ENCODE measurements at places on chromosomes 7 and 10.
A peak's percentile ranks its signal among the peaks of the same experiment; 100 is the strongest.

DNA sequence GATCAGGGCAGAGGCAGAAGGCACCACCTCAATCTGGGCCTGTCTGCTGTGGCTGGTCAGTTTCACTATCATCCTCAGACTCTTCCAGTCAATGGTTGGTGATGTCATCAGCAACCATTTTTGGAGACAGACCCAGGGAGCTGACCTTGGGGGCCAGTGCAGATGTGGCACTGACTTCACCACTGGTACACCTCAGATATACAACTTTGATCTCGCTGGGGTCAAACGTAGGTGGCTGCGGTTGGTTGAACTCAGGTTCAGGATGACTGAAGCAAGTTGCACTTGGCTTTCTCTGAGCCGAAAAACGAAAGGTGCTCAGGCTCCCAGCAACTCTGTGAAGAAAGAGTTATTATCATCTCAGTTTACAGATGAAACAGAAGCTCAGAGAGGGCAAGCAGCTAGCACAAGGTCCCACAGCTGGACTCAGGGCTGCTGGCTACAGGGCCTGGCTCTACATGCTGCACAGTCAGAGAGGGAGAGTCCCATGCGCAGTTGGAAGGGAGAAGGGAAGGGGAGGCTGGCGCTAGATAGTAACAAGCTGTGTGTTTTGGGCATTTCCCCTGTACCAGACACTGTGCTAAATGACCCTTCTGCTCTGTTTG, 27.2 kb downstream of the ANKRD16 start:
- DNase-seq, result no peak

DNA sequence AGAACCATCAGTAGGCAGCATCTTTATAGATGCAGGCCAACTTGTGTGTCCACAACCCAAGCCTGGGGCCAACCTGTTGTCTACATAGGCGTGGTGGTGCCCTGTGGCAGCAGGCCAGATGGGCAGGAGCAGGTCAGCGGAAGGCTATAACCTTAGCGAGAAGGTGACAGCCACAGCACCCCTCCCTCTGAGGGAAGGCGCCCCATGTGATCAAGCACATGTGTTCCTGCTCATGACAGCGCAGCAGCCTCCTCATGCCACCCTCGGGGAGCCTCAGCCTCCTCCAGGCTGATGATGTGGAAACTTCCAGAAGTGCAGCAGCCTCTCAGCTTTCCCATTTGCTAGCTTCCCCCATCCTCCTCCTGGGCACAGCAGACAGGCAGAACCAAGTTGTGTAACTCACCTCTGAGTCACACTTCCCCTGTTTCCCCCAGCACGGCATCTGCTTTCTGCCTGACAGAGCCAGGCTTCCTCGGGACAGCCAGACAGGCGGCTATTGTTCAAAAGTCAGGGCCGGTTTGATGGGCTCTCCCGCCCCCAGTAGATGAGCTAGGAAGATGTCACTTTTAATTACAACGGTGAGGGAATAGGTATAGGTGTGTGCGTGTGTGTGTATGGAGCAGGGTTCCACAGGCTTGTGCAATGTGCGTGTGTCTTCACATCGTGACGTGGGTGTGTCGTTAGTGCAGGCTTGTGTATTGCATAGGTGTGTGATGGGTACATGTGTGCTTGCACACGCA, 312.0 kb upstream of the ZMIZ1 start:
- DNase-seq, result peak; percentile 98

GRCh38 chr7:18469316-18469715, 26.2 kb upstream of the HDAC9 start:
- DNase-seq, result no peak

- DNase-seq, result no peak
These were observed 247.7 kb upstream of the MGMT start for GRCh38 chr10:129219364-129219763.

DNA sequence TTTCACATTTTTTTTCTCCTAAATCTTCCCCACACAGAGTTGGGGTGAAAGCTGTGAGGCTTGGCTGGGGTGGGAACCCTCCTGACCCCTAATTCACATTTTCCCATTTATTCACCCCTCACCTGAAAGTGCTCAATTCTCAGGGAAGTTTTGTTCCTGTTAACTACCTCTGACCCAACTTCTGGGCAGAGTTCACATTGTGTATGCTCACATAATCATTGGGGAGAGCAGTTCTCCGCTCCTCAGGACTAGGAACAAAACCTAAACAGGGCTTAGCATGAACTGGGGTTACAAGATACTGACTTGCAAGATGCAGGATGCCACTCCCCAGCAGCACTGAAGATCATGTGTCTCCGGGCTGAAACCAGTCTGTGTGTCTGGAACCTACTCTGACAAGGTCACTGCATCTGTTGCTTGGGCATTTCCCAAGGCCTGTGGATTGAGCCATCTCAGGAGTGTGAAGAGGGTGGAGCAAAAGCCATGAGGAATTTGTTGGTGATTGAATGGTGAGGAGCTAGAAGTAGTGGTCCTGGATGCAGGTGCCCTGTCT, 258.1 kb upstream of the IGFBP3 start:
- DNase-seq, result peak; percentile 14

GRCh38 chr10:89837165-89838043, 136.0 kb downstream of the KIF20B start:
- DNase-seq, result peak; percentile 9

DNA sequence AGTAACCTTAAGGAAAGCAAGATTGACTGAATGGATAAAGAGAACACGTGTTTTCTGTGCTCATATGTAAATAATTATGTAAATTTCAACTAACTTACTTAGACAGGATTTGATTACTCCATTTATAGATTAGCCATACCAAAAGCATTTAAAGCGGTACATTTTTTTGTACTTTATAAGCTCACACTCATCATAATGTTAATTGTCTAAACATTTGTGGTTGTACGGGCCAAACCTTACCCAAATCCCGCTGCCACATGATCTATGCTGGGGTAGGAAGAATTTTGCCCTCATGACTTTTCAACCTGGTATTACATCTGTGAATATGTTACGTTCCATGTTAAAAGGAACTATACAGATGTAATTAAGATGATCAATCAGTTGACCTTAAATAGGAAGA, 29.1 kb downstream of the MKX start:
- DNase-seq, result no peak

DNA sequence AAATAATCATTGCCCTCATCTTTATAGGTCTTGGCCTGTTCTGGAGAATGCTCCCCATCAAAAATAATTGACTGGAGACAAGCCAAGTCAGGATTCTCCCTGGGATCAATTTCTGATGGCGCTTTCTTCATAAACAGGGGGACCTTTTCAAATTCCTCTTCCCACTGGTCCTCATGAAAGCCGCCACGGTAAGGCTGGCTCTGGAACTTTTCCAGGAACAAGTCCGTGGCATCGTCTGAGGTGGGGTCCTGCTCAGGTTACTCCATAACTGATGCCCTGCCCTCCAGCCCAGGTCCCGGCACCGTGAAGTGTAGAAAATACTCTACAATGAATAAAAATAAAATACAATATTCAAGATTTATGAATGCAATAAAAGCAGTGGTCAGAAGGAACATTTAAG, 79.4 kb upstream of the IGFBP3 start:
- no peak for DNase-seq

DNA sequence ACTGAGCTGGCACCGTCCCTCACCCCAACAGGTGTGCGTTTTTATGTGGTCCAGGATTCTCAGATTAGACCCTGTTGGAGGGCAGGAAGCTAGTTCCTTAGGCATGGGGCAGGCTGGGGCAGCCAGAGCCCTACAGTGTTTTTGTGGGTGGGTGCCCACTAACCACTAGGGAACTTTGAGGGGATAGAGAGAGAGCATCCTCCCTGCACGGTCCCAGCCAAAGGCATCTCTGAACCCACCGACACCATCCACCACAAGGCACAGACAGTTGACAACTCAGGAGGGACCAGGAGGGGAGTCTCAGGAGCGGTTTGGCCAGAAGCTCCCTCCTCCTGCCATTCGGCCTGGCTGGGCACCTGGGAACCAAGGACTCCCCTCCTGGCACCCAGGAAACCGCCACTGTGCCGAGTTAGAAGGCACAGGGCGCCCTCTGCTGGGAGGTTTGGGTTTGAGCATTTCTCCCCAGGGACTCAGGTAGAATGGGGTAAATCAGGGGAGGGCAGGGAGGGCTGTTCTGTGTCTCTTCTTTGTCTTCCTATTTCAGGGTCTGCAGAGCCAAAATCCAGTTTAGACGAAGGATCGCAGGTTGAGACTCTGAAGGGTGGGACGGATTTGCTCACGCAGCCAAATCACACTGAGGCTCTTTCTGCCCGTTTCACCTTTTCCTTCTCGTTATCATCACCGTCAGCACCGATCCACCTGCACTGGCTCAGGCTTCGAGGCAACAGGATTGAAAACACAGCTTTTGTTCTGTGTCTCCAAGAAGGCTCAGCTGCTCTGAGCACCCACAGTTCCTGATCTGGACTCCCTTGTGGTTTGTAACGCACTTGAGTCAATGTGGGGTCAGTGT, 84.8 kb upstream of the COL13A1 start:
- DNase-seq, result peak; percentile 61

- DNase-seq, result peak; percentile 32
These were observed 29.8 kb upstream of the VCL start for GRCh38 chr10:73968098-73968521.

- DNase-seq, result no peak
These were observed 292.4 kb upstream of the SMIM30 start for GRCh38 chr7:113410796-113411195.

DNA sequence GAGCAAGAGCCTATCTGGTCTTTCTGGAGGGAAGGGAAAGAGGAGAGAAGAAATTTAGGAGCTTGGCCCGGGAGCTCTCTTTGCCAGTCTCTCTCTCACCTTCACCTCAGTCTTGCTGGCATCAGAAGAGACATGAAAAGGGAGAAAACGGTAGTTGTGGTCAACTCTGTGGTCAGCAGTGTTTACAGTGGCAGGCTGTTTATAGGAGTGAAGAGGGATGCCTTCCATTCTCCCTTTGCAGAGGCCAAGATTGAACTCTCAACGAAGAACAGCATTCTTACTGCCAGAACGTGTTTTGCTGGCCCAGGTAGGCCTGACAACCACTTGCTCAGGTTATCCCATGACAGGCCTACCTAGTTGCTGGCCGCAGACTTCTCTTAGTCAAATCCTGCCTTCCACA, 133.3 kb downstream of the CCDC3 start:
- no peak for DNase-seq

DNA sequence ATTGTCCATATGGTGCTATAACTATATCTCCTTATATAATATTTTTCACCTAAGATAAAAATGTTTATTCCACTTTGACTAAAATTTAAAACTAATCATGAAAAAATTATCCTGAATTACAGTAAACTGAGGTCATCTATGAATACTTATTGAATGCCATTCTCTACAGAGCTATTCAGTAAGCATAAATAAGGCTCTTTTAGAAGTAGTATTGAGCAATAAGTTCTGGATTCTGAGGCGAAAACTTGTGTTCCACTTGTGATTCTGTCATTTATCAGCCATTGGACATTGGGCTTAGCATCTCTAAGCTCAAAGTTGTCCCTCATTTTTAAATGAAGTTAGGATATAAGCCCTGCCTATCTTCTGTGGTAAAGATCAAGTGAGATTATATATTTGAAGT, 130.8 kb downstream of the WNT2 start:
- DNase-seq, result no peak

DNA sequence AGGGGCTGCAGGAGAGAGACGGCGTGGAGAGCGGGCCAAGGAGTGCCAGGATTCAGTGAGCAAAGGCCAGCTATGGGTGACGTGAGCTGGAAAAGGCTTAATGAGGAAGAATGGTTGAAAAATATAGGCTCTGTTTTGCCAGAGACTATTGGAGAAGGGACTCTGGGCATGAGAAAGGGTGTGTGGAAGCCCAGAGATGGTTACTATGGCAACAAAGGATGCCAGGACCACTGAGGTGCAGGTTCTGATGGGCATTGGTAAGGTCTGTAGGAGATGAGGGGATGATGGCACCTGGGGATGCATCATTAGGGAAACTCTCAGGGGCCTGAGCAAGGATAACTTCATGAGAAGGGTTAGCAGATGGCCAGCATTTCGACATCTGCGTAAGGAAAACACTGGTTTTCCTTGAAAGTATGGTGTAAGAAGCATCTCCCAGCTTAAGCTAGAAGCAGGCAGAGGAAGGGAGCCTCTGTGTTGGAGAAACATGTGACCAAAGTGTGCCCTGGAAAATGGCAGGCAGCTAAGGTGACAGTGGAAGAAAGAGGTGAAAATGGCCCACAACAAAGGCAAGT, 21.6 kb upstream of the FAM180A start:
- no peak for DNase-seq

GRCh38 chr10:70260734-70261133, 23.1 kb downstream of the NPFFR1 start:
- no peak for DNase-seq

GRCh38 chr10:117488004-117488403, 54.5 kb upstream of the EMX2 start:
- DNase-seq, result no peak

DNA sequence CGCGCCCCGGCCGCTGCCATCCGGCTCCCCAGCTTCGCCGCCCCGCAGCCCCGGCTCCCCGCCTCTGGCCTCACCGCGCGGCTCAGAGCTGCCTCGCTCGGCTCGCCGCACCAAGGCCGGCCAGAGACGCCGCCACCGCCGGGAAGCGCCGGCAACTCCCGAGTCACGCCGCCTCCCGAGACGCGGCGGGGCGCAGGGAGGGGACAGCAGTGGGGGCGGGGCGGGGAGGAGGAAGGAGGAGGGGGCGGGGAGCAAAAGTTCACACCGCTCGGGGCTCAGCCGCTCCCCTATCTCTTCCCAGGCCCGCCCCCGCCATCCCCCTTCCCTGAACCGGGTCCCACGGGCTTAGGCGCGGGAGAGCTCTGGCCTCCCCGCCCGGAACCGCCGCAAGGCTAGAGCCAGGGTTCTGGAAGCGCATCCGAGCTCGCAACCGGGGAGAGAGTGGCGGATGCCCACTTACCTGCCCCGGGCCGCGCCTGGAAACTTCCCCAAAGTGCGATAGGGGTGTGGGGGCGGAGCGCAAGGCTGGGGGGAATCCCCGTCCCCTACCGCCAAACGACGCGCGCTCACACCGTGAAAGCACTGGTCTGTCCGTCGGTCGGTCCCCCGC, 1.0 kb downstream of the CHST15 start:
- peak; percentile 35 for DNase-seq

DNA sequence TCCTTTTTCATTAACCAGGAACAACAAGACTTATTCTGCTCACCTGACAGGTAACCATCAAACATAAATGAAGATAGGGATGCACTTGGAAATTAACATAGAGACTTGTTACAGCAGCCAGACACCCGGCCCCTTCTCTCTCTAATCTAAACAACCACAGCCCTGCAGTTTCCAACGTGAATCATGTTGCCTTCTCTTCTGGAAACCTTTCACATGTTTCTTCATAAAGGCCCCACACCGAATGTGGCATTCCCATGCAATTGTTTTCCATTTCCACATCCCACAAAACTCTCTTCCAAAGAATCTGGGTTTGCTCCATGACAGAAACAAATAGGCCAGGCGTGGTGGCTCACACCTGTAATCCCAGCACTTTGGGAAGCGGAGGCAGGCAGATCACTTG, 15.0 kb upstream of the WDR86 start:
- no peak for DNase-seq

GRCh38 chr7:25054819-25055519, 70.1 kb downstream of the CYCS start:
- DNase-seq, result no peak

GRCh38 chr10:80515511-80515910, 22.2 kb upstream of the SH2D4B start:
- DNase-seq, result no peak

- peak; percentile 41 for DNase-seq
These were observed 351.3 kb upstream of the BMPER start for GRCh38 chr7:33554046-33554445.

GRCh38 chr10:132066812-132067211, 1.1 kb downstream of the JAKMIP3 start:
- no peak for DNase-seq

All from AG08395 (cell line).